ENCODE measurements at places on chromosomes 1 and 21.

DNA sequence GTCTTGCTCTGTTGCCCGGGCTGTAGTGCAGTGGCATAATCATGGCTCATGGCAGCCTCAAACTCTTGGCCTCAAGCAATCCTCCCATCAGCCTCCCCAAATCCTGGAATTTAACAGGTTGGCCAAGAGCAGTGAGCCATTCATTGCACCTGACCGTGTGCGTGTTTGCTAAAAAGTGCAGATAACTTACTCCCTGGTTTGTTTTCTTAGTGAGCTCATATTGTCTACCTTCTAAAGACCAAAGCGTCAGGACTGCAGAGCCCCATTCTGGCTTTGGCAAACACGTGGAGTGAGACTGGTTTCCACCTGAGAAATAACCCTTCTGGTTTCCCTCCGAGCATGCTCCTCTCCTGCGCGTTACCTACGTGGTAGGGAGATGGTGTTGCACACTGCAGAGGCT, 32.2 kb upstream of the CA6 start:
- DNase-seq, result no peak

GRCh38 chr1:5648410-5649165, 343.6 kb downstream of the NPHP4 start:
- no peak for DNase-seq

DNA sequence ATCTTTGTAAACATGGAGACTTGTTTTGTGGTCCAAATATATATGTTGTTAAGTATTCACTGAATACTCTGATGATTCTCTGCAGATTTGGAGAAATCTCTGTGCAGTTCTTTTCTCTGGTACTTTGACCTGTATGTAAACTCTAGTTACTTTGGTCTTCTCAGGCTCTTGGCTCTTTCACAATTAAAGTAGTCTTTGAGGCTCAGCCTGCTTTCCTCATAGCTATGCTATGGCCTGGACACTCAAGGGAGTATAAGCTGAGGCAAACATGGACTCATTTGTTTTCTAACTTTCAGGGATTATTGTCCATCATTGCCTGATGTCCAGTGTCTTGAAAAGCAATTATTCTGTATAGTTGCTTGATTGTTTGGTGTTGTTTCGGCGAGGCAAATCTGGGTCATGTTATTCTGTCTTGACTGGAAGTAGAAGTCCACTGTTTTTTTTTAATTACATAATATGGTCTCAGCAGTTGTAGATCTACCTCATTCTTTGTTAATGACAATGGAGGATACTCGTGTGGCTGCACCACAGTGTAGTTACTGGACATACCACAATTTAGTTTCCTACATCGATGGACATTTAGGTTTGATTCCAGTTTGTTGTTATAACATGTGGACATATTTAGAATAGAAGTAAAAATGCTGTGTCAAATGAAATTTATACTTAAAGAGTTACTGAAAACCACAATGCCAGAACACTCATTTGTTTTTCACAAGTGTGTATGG, 9.2 kb downstream of the PTBP2 start:
- DNase-seq, result no peak

DNA sequence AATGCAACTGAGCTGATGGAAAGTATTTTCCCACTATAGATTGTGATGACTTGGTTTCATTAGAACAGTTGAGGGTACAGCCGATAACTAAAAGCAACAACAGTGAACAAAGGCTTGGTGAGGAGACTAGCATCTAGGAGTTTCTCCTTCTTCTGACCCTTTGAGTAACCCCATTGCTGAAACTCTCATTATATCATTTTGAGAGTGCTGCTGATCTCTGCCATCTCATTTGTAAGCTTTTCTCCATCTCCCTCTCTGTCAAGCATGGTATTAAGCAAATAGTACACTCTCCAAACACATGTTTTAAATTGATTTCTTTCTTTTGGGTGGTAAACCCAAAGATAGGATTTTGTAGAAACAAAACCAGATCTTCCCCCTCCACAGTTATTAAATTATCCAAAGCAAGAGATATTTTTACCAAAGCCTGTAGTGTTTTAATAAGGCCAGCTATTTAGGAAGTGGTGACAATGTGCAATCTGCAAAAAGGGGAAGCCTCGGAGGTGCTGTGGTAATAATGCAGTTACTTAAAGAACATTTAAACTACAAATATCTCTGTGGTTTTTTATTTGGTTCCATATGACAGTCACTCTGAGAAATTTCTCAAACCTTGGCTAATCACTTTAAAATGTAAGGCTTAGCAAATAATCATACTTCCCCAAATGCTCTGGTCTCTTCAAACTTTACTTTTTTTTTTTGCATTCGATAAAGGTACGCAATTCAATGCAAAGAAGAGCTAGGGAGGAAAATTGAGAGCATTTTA, 287.5 kb downstream of the HLX start:
- no peak for DNase-seq

- no peak for DNase-seq
Observed at GRCh38 chr1:236639686-236640085, 35.4 kb upstream of the HEATR1 start.

GRCh38 chr1:59328353-59328752, 31.5 kb downstream of the FGGY start:
- no peak for DNase-seq

- DNase-seq, result no peak
Observed at GRCh38 chr1:64828829-64829228, 84.0 kb downstream of the RAVER2 start.

Data from activated T-cell treated with anti-CD3 and anti-CD28 coated beads, Interleukin-2, amount 50 U/mL, for 1 hour (primary cell).